H1 (cell line): ENCODE measurements at places on chromosomes 5 and 9. TPM values are rescaled to one million over a fixed set of nuclear protein-coding genes. Genes with fewer than 3 reads are reported as not detected.

DNA sequence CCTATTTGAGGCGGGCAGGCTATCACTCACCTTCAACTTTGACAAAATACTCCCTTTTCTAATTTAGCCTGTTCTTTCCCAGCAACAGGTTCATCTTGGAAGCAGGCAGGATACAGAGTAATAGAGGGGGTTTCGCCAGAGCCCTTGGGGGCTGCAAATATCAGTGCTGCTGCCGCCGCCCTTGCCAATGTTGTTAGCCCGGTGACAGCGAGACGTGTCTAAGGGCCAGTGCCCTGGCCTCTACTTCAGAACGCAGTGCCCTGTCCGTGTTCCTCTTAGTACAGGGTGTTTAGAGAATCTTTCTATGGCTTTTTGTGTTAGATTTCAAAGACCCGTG, 703 bp downstream of the FAM120AOS start:
- no peak for DNase-seq

DNA sequence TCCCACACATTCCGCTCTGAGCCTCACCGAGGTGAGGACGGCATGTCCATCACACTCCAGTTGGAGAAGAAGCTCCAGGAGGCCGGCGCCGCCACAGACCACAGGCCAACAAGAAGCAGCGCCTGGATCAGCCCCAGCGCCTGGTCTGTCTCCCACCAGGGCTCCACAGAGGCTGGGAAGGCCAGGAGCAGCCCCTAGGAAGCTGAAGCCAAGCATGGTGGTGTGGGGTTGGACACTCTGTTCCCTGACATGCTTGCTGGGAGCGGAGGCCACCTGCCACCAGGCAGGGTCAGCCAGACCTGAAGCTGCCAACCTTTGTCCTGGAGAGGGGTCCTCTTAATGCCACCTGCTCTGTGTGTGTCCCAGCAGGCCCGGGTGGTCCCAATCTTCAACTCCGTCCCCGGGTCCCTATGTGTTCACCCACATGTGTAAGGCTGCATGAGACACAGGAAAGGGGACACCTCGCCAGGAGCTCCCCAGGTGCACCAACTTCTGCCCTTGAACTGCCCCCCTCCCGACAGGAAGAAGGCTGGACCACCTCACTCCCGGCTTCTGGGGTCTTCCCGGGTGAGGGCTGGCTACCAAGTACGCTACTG, 140.1 kb upstream of the PPP1R26 start:
- DNase-seq, result no peak

Gene IL17B
- not detected in 2 replicates for total RNA-seq

Gene FRMD3
- 1.3 and 1.4 TPM in 2 replicates for total RNA-seq

DNA sequence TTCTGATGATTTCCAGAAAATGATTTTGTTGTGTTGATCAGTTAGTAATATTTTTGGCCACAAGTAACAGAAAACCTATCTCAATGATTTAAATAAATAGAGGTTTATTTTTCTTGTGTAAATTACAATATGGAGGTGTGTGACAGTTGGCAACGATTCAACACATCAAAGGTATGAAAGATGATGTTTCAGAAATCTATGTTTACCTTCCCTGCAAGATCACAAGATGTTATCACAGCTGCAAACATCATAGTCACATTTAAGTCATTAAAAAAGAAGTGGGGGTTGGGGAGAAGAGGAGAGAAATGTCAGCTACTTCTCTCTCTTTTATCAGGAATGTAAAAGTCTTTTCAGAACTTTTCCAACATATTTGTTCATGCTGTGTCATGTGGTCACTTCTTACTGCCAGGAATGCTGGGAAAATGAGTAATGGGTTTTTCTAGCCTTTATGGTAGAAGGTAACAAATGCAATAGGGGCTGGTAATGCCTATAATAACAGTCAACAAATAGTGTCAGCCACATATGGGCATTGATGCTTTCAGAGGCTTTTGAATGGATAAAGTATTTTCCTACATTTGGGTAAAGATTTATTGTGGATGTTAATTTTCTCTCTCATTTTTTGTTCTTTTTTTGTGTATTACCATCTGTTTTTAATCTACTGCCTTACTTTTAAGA, 742.7 kb downstream of the TLE1 start:
- no peak for DNase-seq

DNA sequence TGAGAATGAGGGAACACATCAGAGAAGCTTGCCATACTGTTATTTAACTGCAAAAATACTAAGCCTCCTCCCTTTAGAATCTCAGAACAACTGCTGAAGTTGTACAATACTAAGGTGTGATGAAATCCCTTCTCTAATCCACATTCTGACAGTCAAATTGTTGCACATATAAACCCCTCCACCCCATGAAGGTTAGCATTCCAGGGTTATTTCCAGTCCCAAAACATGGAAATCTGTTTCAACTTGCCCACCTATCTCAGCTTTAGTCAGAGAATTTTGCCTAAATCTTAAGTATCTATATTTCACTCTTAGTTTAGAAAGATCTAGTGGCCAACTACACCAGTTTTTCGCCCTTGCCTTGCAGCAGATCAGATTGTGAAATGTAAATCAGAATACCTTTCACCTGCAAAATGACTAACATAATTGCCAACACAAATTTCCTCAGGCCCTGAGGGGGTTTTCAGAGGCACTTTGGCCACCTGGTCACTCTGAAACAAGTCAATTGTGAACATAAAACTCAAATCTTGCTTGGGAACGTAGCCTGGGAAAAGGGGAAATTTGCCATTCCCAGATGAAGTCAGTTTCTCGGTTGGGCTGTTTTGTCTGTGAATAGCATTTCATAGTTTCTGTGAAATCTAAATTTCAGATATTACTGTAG, 93.9 kb downstream of the EFNA5 start:
- no peak for DNase-seq

DNA sequence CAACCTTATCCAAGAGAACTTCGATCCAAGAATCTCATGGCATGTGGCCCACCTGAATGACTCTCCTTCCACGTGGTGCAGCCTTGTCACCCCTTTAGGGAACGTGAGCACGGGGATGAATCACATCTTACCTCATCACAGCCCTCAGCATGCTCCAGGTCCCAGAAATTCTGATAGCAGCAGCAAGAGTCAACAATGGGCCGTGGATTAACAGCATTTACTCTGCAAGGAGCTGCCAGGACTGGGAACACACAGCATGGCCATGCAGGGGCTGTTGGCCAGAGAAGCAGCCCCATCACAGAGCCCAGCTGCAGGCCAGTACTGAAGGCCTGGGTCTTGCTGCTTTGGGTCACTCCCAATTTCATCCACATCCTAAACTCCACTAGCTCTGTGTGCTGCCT, 150.4 kb downstream of the C5orf15 start:
- DNase-seq, result no peak

DNA sequence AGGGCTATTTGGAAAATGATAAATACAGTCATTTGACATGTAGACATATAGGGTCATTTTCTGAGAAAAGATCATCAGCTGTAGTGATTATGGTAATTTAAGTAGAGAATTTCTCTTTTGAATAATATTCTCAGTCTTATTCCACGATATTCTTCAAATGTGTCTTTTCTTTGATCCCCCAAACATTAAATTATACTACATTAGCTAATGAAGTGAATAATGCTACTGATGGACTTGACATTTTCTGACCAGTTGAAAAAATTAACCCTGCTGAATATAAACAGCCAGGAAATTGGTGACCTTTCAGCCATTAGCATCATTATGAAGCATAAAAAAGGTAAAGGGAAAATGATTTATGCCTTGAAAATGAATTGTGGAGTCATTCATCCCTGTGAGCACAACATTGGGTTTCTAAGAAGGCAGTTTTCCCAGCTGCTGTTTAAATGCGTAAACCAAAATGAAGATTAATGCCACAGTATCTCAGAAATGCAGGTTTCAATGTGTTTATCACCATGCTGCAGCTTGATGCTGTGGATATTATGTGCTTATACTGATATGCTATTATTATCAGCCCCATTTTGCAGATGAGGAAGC, 489.1 kb downstream of the KCTD16 start:
- DNase-seq, result no peak
